ENCODE measurements at places on chromosomes 16 and 17. TPM values are rescaled to one million over a fixed set of nuclear protein-coding genes. Genes with fewer than 3 reads are reported as not detected.

The SEC14L5 gene
- total RNA-seq, result not detected

The CCL13 gene
- total RNA-seq, result not detected

The SDR42E2 gene
- not detected for total RNA-seq

- DNase-seq, result no peak
- no peak overlapping the region for H3K27ac ChIP-seq
- H3K4me3 ChIP-seq, result no peak overlapping the region
- H3K36me3 ChIP-seq, result no peaks in the 10 kb centered on the region
- H3K27me3 ChIP-seq, result peaks cover 80% of the 10 kb centered on the region
Measured at GRCh38 chr17:10033959-10034358, 128.9 kb upstream of the RCVRN start.

DNA sequence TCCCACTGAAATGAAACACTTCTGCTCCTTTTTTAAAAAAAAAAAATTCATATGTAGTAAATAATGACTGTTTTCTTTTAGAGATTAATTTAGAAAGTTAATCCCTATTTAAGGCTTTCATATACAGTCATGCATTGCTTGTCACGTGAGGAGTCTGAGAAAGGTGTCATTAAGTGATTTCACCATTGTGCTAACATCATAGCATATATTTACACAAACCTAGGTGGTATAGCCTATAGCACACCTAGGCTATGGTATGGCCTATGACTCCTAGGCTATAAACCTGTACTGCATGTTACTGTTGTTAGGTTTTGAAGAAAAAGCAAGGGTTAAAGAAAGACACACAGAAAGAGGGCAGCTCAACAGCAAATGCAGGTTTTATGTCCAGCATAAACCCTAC is 13.7 kb downstream of the PPY start:
- no peaks in the 10 kb centered on the region for H3K36me3 ChIP-seq
- peaks cover 7% of the 10 kb centered on the region for H3K27me3 ChIP-seq
- H3K27ac ChIP-seq, result no peak overlapping the region
- H3K4me1 ChIP-seq, result peaks cover 11% of the 10 kb centered on the region
- H3K4me3 ChIP-seq, result no peak overlapping the region
- DNase-seq, result no peak

The KRT27 gene
- not detected for total RNA-seq

The CTF1 gene
- 0.29 TPM for total RNA-seq

The GTF3C1 gene
- 97.5 TPM for total RNA-seq

DNA sequence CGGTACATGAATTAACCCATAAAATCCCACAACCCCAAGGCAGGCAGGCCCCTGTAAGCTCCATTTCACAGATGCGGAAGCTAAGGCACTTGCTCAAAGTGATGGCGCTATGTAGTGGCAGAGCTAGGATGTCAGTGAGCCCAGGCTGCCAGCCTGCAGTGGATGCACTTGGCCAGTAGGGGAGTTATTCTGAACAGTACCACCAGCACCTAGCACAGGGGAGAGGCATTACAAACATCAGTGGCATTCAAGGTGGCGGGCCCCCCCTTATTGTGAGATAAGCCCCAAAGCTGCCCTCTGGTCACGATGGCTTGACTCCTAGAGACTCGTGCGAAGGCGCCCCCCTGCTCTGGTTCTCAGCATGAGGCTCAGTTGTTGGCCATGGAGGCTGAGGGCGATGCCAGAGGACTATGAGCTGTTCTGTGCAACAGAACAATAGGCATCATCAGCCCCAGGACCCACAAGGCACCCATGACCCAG is 33.8 kb downstream of the GTF3C1 start:
- H3K4me1 ChIP-seq, result no peaks in the 10 kb centered on the region
- no peaks in the 10 kb centered on the region for H3K27me3 ChIP-seq
- no peaks in the 10 kb centered on the region for H3K36me3 ChIP-seq
- peak; percentile 45 for DNase-seq

- H3K4me1 ChIP-seq, result peaks cover 3% of the 10 kb centered on the region
- no peak overlapping the region for H3K4me3 ChIP-seq
- no peak overlapping the region for H3K27ac ChIP-seq
- H3K27me3 ChIP-seq, result no peaks in the 10 kb centered on the region
- DNase-seq, result no peak
Measured at GRCh38 chr16:23561586-23561985, 4.1 kb downstream of the UBFD1 start.

DNA sequence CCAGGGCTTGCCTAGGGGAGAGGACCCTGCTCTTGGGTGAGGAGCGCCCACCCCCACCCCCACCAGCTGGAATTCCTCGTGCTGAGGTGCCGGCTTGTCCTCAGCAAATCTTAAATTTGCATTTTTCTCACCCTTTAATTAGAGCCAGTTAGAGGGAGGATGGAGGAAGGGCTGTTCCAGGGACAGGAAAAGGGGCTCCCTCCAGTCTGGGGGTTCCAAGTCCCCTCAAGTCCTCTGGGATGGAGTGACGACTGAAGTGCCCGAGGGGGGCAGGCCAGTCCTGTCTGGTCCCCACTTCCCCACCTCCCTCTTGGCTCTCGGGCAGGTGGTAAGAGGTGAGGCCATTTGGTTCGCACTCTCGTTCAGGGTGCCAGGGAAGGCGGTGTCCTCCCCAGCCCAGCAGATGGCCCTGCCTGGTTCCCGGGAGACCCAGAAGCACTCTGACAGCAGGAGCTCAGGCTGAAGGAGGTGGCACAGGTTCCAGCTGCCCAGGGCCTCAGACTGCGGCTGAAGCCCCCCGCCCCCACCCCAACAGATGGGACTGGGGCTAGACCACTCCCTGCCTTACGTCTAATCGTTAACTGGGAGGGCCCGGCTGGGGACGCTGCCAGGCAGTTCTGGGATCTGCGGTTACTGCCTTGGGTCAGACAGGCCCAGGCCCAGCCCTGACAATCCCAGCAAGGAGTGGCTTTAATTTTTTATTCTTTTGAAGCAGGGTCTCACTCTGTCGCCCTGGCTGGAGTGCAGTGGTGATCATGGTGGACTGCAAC is 2.2 kb downstream of the RAB26 start:
- peaks cover 31% of the 10 kb centered on the region for H3K4me1 ChIP-seq
- DNase-seq, result peak; percentile 43
- H3K4me3 ChIP-seq, result peak overlapping the region; percentile 67
- no peaks in the 10 kb centered on the region for H3K27me3 ChIP-seq

The HOXB8 gene
- not detected for total RNA-seq

DNA sequence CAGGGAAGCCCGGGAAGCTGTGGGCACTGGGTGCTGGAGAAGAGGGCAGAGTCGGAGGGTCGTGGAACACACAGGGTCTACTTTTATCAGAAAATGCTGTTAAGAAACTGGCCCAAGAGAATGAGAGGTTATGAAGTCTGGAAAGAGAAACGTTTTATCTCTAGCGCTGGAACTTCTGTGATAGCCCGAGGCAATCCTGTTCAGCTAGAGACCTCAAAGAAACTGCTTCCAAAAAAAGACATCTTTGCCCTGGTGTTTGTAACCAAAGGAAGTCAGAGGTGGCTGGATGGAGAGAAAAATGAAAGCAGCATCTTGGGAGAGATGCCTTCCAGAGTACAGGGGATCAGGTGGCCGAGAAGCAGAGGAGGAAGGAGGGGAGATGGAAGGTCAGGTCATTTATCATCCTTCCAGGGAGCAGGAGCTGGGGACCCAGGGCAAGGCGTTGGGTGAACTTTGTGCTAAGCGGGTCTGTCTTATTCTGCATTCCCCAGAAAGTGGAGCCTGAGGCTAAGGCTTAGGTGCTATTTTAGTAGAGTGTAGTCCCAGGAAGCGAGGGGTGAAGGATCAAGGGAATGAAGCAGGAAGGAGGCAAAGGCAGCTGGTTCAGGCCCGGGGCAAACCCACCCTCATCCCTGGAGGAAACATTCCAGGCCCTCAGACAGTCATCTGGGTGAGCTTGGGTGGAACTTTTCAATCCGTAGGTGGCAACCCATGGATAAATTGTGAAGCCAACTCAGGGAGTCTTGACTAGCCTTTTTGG is 66.5 kb downstream of the MGAT5B start:
- H3K4me3 ChIP-seq, result no peak overlapping the region
- peak; percentile 10 for DNase-seq
- H3K4me1 ChIP-seq, result peaks cover 10% of the 10 kb centered on the region
- H3K27ac ChIP-seq, result no peak overlapping the region

- peaks cover 46% of the 10 kb centered on the region for H3K36me3 ChIP-seq
- no peaks in the 10 kb centered on the region for H3K4me1 ChIP-seq
- no peak overlapping the region for H3K4me3 ChIP-seq
- H3K27ac ChIP-seq, result no peak overlapping the region
- DNase-seq, result no peak
- no peaks in the 10 kb centered on the region for H3K27me3 ChIP-seq
Measured at GRCh38 chr17:77488531-77489238, 347.9 kb downstream of the SEC14L1 start.

DNA sequence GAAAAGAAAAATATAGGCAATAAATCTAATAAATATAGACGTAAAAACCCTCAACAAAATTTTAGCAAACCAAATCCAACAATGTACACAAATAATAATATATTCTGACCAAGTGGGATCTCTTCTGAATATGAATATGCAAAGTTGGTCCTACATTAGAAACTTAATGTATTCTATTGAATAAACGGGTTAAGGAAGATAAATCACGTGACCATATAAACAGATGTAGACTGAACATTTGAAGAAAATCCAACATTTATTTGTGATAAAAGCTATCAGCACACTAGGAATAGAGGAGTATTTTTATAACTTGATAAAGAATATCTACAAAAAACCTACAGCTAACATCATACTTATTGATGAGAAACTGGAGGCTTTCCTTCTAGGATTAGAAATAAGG is 502.8 kb upstream of the KIF2B start:
- H3K27ac ChIP-seq, result no peak overlapping the region
- no peak for DNase-seq
- no peaks in the 10 kb centered on the region for H3K36me3 ChIP-seq
- no peaks in the 10 kb centered on the region for H3K27me3 ChIP-seq
- no peaks in the 10 kb centered on the region for H3K4me1 ChIP-seq

The CCDC154 gene
- not detected for total RNA-seq

The GPR179 gene
- not detected for total RNA-seq

GRCh38 chr16:85425074-85425662 is 188.0 kb upstream of the GSE1 start:
- no peaks in the 10 kb centered on the region for H3K36me3 ChIP-seq
- H3K4me3 ChIP-seq, result no peak overlapping the region
- no peak overlapping the region for H3K27ac ChIP-seq
- H3K27me3 ChIP-seq, result no peaks in the 10 kb centered on the region

DNA sequence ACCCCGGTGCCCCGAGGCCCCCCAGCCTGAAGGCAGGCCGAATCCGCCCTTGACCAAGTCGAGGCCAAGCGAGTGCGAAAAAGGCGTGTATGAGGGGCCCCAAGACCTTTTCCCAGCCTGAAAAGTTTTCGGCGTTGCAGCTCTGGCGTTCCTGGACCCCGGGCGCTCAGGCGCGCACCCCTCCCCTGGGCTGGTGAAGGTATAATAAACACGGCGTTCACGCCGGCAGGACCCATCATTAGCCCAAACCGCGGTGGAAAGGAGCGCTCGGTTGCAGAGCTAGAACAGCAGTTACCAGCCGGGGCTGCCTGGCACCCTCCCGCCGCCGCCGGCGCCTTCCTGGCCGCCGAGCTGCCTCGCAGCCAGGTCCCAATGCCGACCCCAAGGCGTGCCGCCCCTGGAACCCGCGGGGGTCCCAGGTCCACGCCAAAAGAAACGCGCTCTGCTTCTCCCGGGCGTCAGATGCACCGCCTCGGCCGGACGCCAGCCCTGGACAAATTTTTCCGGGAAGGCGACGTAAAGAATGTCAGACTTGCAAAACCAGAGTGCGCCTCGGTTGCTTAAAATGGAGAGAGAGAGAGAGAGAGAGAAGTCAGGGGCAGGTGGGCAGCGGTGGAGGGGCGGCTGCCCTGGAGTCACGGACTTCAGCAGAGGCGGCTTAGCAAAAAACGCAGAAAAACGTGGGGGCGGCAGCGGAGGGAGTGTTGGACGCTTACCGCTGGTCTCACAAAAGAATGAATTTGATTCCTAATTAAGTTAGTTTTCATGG is 11.5 kb upstream of the FOXF1 start:
- no peak overlapping the region for H3K4me3 ChIP-seq
- no peaks in the 10 kb centered on the region for H3K36me3 ChIP-seq
- no peaks in the 10 kb centered on the region for H3K4me1 ChIP-seq
- peaks cover 91% of the 10 kb centered on the region for H3K27me3 ChIP-seq

DNA sequence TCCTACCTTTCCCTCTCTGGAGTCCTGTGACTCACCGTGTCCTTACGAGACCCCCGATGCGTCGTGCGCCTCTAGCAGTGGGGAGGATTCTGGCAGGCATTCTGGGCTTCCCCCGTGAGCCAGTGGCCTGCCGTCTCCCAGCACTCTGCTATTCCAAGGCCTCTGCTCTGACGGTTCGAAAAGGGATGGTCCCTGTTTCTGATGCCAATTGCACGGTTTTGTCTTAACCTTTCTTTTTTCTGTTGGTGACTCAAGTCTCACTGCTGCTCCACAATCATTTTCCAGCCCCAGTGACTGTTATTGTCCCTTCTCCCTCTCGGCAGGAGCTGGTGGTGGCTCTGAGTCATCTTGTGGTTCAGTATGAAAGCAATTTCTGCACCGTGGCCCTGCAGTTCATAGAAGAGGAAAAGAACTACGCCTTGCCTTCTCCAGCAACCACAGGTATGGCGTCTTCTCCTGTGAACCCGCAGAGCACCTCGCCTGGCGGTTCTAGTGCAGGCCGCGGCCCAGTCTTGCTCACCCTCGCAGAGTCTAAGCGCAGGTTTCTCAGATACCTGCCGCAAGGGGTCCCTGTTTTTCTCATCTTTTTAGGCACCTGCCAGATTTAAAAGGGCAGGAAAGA is 100.1 kb upstream of the CHMP6 start:
- peak; percentile 94 for DNase-seq
- peak overlapping the region; percentile 91 for H3K27ac ChIP-seq
- peaks cover 16% of the 10 kb centered on the region for H3K36me3 ChIP-seq

The TEN1 gene
- 62.4 TPM for total RNA-seq

DNA sequence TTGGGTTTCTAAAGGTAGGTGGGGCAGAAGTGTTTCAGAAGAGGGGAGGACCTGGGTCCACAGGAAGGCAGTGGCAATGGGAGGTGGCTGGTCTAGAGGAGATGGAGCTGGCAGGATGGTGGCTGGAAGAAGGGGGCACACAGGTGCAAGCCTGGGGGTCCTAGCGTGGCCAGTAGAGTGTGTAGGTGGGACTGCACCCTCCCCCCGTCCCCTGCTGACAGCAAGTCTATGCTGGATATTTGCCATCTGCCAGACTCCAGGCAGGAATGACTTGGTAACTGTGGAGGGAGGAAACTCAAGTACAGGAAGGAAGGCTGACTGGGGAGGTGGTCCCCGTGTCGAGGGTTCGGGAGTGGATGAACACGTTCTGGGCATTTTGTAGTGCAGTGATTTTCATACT is 8.6 kb downstream of the MED9 start:
- peaks cover 32% of the 10 kb centered on the region for H3K36me3 ChIP-seq
- H3K27ac ChIP-seq, result no peak overlapping the region
- H3K4me1 ChIP-seq, result 0 out of 2 replicates have a peak, but pooled peaks cover 6% of the 10 kb centered on the region
- H3K27me3 ChIP-seq, result no peaks in the 10 kb centered on the region
- no peak overlapping the region for H3K4me3 ChIP-seq
- DNase-seq, result no peak

DNA sequence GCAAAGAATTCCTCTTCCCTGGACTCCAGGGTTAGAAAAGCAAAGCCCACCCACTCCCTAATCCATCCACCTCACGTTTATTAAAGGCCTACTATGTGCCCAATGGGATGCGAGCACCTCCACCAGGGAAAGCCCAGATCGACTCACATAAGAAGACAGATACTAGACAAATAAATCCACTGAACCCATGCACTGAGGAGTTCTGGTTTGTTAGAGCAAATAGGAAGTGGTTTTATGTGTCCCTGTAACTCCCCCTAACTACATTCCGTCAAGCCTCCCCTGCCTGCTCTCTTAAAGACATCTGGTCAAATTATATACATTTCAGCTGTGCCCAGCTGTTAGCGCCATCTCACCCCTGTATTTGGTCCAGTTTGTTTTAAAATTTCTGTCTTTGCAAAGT is 218.5 kb upstream of the RPL38 start:
- H3K27me3 ChIP-seq, result peaks cover 46% of the 10 kb centered on the region
- no peaks in the 10 kb centered on the region for H3K4me1 ChIP-seq
- no peak overlapping the region for H3K27ac ChIP-seq
- no peaks in the 10 kb centered on the region for H3K36me3 ChIP-seq
- DNase-seq, result no peak
